ACHN (cell line): ENCODE measurements at places on chromosomes 2 and 18.

GRCh38 chr2:167708998-167709397 is 538.4 kb downstream of the STK39 start:
- DNase-seq = no peak

DNA sequence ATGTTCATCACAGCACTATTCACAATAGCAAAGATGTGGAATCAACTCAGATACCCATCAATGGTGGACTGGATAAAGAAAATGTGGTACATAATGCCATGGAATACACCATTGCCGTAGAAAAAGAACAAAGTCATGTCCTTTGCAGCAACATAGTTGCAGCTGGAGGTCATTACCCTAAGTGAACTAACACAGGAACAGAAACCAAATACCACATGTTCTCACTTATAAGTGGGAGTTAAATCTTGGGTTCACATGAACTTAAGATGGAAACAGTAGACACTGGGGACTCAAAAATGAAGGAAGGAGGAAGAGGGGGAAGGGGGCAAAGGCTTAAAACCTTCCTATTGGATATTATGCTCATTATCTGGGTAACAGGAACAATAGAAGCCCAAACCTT is 228.1 kb upstream of the RAB6C start:
- DNase-seq = no peak

DNA sequence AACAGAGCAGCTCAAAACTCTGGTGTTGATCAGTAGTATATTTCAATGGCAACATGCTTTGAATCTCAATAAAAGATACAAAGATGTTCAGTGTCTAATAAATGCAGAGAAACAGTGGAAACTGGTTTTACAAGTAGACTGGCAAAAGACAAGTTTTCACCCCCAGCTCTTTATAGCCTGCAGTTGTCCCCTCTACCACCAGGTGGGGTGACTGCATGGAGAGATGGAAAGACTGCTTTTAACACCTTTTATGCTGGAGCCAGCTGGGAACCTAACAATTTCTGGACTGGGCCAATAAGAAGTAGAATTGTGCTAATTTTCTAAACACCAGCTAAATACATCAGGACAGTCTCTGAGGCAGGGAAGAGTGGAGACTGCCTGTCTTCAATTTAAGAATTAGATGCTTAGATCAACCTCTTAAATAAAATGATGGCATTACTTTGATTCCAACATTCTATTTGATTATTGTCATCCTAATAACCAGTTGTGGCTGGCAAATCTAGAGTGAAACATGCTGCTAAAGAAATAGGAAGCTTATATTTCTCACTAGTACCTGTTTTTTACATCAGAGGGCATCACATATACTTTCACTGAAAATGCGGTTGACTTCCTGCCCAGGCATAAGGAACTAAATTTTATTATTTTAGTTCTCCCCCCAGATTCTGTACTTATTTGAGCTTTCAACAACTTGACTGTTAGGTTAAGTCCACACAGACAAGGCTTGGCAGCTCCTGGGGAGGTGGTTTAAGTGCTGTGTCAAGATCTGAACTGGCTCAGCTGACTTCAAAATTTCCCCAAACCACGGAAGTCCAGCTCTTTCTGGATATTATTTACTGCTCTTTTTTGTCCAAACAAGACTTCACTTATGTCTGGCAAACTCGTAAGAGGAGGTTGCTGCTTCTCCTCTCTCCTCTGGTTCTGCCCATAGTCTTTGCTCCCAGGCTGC is 140.5 kb downstream of the TPGS2 start:
- peak; percentile 60 for DNase-seq

GRCh38 chr2:191626497-191627151 is 51.3 kb upstream of the NABP1 start:
- peak; percentile 40 for DNase-seq

DNA sequence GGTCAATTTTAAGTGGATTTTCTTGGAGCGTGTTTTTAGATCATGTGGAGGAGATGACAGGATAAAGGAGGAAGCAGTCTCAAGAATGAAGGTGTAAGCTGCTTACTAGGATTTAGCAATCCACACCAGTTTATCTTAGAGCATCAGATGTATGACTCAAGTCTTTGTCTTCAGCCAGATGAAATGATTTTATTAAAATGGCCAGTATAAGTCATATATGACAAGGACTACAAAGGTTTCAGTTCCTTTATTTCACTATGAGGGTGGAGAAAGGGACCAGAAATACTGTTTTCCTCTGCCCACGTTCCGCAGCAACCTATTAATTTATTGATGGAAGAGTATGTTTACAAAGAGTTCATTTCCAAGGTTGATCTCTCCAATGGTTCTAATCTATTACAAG is 970.5 kb upstream of the SLC39A10 start:
- DNase-seq = no peak

DNA sequence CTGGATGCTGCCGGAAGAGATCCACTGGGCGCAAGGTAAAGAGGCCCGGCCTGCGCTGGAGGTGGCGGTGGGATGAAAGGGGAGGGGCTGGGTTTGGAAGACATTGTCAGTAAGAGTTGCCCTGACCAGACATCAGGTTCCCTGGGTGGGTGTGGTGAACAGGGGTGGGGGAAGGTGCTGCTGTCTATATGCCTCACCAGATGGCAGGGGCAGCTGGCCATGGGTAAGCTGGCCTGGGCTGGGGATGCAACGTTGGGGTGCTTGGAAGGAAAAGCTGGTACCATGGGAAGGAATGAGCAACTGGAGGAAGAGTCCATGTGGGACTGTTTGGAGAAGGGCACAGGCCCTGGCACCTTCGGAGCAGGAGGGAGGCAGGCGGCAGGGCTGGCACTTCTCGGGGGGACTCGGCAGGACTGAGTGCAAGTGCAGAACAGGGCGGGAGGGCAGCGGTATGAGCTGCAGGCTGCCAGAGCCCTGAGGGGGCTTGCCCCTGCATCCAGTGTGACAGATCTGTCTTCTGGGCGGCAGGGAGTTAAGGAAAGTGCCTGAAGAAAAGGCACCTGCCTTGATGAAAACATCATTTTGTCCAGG is 146.4 kb downstream of the DYSF start:
- DNase-seq = no peak

DNA sequence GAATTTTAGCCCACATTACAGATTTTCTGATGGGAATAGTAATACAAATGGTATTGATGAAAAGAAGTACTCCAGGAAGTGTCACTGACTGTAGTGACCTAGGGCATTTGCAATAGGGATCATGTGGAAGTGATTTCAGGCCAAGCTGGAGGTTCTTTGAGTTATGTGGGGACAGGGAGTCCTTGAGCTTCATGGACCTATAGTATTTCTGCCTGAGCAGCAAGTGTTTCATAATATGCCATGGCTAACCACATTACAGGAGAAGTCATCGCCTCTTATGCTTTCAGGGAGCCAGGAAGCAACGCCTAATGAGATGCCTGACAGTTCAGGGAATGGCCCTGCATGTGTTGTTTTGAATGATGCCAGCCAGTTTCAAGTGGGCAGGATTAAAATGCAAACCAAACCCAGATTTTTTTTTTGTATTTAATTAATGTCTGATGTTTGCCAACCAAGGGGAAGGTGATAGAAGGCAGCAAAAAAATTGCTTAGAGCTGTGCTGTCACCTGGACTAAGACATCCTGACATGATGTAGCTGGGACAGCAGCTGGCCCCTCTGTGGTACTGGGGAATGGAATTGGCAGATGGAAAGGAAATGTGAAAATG is 109.5 kb downstream of the RAPGEF4 start:
- no peak for DNase-seq

DNA sequence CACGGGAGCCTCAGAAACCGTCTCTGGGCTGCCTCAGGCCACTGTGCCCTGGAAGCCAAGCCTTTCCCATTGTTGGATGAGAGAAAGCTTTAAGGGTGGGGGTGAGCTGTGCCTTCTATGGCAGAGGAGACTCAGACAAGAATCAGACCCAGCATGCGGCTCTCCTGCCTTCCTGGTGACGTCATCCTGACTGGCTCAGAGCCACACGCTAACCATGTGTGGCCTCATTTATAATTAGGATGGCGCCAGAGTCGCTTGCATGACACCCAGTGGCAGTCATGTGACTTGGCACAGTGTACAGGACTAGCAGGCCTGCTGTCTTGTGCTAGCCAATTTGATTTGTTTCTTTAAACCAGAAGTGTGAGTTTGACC is 99.1 kb downstream of the SH3BP4 start:
- no peak for DNase-seq

- no peak for DNase-seq
Observed at GRCh38 chr2:66704786-66705185, 269.9 kb downstream of the MEIS1 start.

GRCh38 chr18:55425698-55426097 is 162.3 kb downstream of the TCF4 start:
- DNase-seq = no peak

GRCh38 chr18:7600528-7601245 is 33.6 kb downstream of the PTPRM start:
- no peak for DNase-seq

DNA sequence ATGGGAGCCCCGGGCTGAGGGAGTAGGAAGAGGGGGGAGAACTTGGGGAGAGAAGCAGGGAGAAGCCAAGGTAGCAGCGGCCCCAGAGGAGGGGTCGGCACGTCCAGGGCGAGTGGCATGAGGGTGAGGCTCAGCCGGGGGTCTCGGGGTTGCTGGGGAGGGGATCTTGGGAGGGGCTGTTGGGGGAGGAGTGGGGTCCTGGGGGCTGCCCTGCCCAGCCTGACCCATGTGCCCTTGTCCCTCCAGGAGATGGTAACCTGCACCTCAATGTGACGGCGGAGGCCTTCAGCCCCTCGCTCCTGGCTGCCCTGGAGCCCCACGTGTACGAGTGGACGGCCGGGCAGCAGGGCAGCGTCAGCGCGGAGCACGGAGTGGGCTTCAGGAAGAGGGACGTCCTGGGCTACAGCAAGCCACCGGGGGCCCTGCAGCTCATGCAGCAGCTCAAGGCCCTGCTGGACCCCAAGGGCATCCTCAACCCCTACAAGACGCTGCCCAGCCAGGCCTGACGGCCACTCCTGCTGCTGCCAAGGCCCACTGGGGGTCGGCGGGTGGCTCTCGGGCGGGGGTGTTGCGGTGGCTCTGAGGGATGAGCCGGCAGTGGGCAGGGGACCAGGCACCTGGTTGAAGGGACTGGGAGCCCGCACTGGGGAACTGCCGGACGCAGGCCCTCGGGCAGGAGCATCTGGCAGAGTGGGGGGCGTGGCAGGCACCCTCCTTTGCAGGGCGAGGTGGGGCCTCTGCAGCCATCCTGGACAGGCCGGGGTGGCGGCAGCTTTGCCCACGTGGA is 9.0 kb upstream of the GAL3ST2 start:
- DNase-seq = no peak

DNA sequence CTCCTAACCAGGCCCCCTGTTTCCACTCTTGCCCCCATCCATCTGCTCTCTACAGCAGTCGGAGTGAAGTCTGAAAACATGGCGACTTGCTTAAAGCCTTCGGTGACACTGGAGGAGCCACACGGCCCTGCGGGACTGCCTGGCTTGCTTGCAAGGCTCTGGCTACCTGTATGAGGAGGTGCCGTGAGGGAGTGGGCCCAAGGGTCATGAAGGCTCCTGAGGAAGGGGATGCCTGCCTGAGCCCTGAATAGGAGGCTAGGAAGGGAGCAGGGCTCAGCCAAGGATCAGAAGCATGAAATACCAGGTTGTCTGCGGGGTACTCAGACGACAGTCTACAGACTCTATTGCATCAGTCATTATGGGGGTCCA is 75.4 kb downstream of the EMX1 start:
- DNase-seq = no peak

DNA sequence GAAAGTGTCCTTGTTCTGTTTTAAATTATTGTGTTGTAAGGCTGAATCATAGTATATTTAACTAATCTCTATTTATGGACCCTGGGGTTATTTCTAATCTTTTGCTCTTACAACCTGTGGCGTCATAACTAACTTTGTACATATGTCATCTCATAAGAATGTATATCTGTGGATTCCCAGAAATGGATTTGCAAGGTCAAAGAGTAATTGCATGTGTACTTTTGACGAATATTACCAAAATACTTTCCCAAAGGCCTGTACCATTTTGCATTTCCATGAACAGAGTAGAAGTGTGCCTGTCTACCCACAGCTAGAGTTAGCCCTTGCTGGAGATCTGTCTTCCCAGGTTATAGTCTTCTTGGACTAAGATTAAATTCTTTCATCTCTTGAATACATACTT is 42.8 kb downstream of the SEMA4F start:
- no peak for DNase-seq
